CD4-positive, alpha-beta T cell treated with Interleukin-4 for 1 hour (primary cell): ENCODE measurements at places on chromosomes 7 and 10.

- DNase-seq = no peak
Observed at GRCh38 chr7:114108510-114108909, 189.7 kb upstream of the PPP1R3A start.

DNA sequence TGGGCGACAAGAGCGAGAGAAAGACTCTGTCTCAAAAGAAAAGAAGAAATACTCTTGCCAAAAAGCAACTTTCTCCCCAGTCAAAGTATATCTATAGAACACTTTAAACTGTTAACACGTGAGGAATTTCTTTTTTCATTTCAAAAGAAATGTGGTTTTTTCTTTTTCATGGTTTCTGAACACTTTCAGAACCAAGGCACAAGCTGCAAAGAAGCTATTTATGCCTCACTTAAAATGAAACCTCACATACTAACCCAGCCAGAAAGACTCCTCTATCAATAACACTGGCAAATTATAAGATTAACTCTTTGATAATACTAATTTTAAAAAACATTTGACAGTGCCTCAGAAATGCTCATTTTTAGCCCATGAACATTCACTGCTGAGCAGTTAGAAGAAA, 20.9 kb downstream of the TBX20 start:
- no peak for DNase-seq

GRCh38 chr7:96508371-96508770, 186.5 kb upstream of the SLC25A13 start:
- DNase-seq = no peak

- DNase-seq = no peak
Observed at GRCh38 chr7:103981003-103981423, 8.4 kb downstream of the RELN start.

DNA sequence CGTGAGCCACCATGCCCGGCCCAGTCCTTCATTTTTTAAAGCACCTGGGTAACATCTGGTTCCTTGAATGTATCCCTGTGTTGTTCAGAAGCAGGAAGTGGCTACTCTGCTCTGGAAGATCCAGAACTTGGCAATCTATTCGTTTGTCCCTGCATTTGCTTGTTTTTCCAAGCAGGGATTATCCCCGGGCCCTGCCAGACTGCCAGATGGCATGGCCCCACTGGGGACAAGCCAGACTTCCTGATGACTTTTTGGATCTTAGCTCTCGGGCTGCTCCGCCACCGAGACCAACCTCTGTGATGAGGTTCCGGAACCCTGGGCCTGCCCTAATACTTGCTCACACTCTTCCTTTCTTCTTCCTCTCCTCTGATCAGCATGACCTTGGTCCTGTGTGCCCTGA, 496.7 kb downstream of the TYW1 start:
- DNase-seq = no peak

GRCh38 chr10:130935128-130935439, 376.4 kb downstream of the TCERG1L start:
- no peak for DNase-seq

DNA sequence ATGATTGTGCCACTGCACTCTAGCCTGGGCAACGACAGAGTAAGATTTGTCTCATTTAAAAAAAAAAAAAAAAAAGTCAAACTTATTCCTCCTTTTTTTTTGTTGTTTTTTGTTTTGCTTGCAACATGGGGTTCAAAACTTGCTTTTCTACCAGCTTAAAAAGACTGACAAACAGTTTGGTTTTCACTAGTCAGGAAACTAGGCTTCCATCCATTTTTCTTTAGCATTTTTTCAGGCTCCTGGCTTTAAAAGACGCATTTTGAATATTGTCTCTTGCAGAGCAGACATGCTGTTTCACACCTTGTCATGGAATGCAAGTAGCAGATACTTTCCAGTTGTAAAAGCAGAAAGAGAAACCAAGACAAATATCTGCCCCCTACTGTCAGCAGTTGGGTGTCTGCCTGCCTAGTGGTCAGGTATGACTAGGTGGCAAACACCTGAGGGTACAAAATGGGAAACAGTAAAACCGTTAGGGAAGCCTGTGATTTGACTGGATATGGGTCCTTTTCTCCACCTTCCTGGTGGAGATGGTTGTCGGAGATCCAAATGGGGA, 139.9 kb downstream of the CCDC71L start:
- no peak for DNase-seq

DNA sequence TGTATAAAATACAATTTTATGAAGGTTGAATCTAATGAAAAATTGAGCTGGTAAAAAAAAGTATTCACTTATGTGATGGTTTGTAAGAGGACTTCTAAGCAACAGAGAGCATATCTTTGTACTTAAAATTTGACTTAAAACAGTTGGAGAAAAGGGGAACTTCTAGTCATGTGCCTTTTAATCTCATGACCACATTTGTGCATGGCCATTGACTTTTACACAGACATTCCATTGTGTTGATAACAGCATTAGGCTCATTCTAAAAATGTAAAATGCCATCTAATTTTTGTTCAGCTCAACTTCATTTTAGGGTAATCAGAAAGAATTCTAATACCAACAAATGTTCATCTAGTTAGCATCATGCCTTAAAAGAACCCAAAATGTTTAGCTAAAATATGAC, 119.9 kb downstream of the HPSE2 start:
- no peak for DNase-seq
